NT2/D1 (cell line): ENCODE measurements at places on chromosomes 16 and 17.

- DNase-seq: no peak
These were observed 145.5 kb upstream of the SOX9 start for GRCh38 chr17:71975331-71975801.

- DNase-seq: no peak
These were observed 28.7 kb downstream of the ABR start for GRCh38 chr17:1150863-1151600.

DNA sequence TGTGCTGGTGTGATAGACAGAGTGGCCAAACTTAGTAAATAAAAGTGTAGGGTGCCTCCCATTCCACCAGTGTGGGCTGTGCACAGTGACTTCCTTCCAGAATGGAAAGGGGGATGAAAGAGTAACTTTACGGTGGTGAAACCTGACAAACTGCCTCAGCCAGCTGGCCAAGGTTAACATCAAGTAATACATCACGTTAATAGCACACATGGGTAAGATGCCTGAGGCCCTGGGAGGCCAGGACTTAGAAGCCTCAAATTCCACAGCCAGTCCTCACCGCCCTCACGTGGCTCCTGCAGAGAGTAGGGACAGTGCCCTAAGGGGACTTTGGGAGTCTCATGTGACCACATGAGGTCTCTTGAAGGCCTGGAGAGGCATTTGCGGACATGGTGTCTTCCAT, 14.1 kb downstream of the RMI2 start:
- no peak for DNase-seq

DNA sequence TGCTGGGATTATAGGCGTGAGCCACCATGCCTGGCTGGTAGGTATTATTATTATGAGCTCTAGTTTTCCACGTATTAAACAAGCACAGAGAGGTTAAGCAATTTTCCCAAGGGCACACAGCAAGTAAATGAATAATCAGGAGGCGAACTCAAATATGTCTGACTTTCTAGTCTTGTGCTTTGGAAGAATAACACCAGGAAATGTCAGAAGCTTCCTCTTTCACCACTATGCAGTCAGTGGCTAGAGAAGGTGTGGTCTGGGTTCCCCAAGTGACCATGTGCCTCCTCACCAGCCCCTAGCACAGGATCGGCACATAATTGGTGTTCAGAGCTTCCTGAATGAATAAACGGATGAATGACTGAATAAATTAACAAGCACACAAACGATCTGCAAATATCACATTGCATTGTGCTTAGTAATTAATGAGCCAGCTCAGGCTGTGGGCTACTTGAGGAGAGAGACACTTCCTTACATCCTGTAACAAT, 21.6 kb upstream of the SCNN1B start:
- no peak for DNase-seq

DNA sequence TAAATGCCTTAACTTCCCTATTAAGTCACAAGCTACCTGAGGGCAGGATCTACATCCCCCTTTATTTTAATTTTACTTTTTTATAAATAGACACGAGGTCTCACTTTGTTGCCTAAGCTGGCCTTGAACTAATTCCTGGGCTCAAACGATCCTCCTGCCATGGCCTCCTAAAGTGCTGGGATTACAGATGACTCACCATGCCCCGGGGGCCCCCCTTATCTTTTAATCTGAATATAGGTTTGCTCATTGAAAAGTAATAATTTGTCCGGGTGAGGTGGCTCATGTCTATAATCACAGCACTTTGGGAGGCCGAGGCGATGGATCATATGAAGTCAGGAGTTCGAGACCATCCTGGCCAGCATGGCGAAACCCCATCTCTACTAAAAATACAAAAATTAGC, 14.2 kb downstream of the ETV4 start:
- DNase-seq: no peak

GRCh38 chr17:16352303-16352666, 984 bp downstream of the CENPV start:
- no peak for DNase-seq
